ENCODE measurements at places on chromosomes 7 and 10. TPM values are rescaled to one million over a fixed set of nuclear protein-coding genes. Genes with fewer than 3 reads are reported as not detected.

Gene AMPH
- not detected for total RNA-seq

Gene TAS2R41
- not detected for total RNA-seq

Gene NXPH1
- total RNA-seq: not detected

Gene STK32C
- 14.2 TPM for total RNA-seq

Gene LRRC18
- total RNA-seq: not detected

Gene VOPP1
- total RNA-seq: 81.6 TPM

Gene A1CF
- not detected for total RNA-seq

Gene KLLN
- 0.64 TPM for total RNA-seq

Gene IDI2
- not detected for total RNA-seq

Gene ANKRD1
- 0.21 TPM for total RNA-seq

Gene COL26A1
- not detected for total RNA-seq

Gene TRPV5
- total RNA-seq: not detected

Gene HOXA2
- total RNA-seq: not detected

Gene GPR85
- 0.48 TPM for total RNA-seq

Gene CDC14C
- not detected for total RNA-seq

Gene GNG11
- total RNA-seq: 1.3 TPM

Gene FFAR4
- not detected for total RNA-seq

Gene AOAH
- not detected for total RNA-seq

Measured in tracheal epithelial cell (primary cell).